ENCODE measurements at places on chromosomes 16 and 17.

DNA sequence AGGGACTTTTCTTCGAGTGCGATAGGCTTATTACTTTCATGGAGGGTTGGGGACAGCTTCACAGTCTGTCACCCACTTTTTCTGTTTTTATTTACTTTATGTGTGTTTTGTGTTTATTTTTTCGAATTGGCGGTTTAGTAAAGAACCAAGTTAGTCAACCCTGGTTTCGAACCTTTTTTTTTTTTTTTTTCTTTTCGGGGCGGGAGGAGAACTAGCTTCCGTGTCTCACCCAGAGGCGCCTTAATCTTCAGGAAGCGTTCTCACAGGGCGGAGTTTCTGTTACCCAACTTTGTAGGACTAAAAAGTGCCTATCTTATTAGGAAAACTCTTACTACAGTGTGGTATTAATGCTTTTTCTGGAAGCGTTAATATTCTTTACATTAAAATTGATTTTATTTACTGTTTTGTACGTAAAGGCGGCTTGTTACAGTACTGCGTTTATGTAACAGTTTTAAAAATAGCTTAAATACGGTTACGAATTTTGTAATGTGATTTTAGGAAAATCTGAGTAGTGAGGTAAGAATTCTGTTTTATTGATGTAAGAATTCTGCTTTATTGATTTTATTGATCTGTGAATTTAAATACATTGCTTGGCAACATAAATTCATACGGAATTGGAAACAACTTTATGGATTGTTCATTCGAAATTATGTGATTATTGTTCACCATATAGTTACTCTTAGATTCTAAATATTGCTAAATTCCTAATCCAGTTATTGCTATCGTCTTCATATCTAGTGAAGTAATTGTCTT is 885 bp downstream of the ZNF207 start:
- DNase-seq = peak; percentile 77

DNA sequence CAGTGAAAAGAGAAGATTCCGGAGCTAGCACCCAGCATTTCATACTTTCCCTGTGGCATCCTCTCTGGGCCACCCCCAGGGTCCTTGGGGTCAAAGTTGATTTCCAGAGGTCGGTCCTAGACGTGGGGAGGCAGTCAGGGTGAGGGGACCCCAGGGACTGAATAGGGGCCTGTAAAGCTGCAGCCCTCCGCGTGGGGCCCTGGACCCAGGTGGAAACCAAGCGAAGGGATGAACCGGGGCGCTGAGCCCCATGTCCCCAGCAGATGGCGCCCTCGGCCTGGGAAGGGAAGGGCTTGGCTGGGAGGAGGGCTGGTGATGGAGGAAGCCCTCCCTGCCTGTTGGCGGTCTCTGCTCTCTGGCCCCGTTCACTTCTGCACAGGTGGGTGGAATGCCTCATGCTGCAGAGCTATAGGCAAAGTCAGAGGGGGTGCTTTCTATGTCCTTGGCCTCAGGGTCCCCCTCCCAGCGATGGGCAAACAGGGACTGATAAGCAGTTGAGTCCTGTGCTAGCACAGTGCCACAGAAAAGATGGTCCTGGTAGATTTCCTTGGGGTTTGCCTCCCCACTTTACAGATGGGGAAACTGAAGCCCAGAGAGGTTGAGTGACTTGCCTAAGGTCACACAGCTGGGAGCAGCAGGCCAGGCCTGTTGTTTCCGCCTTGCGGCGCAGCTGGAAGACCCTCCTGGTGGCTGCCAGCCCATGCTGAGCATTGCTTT is 163.4 kb upstream of the CIBAR2 start:
- peak; percentile 24 for DNase-seq

DNA sequence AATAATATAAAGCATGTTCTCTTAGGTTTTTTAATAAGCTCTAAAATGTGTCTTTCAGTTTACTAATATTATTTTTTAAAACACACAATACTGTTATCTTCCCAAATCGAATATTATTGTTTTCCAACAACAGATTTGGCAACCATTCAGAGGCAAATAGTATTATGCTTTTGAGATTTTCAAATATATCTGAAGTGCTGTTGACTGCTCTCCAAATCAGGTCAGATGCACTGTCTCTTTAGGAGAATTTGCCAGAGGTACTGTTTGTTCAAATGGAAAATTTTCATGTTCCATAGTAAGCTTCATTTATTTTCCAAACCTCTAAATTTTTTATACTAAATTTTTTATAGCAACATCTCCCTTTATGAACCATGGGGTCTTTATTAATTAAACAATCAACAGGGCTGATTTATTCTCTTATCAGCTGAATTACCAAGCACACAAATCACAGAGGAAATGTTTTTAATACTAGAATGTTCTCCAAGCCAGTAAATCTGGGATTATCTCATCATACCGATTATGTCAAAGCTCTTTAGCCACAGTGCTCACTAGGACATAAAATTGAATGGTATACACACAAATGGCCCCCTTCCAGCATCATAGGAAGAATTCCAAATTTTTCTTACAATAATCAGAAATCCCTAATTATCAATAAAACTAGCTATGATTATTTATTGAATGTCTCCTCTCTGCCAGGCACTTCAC is 108.8 kb upstream of the HLF start:
- DNase-seq = no peak

DNA sequence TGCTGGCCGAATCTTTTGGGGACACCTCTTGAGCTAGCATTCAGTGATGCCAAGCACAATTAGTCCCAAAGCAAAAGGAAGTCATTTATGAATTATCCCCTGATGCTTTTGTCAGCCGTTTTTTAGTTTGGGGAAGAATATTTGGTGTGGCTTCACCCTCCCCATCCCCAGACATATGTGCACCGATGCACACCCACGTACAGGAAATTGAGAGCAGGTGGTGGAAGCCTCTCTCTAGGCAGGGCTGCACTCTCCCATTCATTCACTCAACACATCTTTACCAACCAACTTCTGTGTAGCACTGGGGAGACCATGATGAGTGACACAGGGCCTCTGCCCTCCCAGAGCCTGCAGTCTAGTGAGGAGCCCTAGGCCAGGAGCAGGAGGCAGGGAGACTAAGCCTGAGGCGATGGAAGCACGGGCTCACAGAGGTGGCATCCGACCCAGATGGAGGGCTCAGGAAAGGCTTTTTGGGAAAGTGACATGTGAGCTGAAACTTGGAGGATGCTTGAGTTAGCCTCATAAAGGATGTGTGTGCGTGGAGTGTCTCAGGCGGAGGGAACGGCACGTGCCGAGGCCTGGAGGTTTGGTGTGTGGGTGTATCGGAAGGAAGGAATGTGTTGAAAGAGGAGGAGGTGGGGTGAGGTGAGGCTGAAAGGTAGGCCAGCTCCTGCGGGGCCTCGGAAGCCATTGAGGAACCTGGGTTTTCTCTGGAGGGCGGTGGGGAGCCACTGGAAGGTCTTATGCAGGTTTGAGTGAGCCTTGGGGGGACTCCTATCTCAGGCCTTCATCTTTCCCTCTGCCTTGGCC is 43.8 kb downstream of the PSME3IP1 start:
- DNase-seq = no peak

DNA sequence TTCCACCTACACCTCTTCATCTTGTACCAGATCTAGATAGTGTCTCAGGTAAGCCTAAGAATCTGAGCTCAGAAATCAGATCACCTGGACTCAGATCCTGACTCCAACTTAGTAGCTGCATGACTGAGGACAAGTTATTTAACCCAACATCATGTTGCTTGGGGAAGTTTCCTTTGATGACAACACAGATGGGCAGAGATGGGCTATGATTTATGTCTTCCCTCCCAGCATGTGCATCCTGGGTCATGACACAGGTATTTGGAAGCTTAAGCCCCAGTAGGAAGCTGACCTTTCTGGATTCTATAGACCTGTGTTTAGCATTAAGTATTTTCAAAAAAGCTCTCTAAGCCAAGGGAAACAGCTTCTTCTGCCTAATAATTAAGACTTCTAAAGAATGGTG is 12.4 kb upstream of the HEATR6 start:
- no peak for DNase-seq

DNA sequence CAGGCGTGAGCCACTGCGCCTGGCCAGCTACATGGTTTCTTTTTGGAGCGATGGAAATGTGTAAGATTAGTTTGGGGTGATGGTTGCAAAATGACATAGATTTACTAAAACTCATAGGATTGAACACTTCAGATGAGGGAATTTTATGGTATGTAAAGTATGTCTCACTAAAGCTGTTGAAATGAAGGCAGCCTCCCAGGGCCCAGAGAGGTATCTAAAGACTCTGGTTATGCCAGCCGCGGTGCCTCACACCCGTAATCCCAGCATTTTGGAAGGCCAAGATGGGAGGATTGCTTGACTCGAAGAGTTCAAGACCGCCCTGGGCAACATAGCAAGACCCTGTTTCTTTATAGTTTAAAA is 254.9 kb downstream of the PARN start:
- DNase-seq = no peak

- DNase-seq = no peak
Measured at GRCh38 chr16:17633181-17633951, 162.6 kb upstream of the XYLT1 start.

Data from AML-193 (cell line).